ENCODE measurements at places on chromosomes 1 and 21.

DNA sequence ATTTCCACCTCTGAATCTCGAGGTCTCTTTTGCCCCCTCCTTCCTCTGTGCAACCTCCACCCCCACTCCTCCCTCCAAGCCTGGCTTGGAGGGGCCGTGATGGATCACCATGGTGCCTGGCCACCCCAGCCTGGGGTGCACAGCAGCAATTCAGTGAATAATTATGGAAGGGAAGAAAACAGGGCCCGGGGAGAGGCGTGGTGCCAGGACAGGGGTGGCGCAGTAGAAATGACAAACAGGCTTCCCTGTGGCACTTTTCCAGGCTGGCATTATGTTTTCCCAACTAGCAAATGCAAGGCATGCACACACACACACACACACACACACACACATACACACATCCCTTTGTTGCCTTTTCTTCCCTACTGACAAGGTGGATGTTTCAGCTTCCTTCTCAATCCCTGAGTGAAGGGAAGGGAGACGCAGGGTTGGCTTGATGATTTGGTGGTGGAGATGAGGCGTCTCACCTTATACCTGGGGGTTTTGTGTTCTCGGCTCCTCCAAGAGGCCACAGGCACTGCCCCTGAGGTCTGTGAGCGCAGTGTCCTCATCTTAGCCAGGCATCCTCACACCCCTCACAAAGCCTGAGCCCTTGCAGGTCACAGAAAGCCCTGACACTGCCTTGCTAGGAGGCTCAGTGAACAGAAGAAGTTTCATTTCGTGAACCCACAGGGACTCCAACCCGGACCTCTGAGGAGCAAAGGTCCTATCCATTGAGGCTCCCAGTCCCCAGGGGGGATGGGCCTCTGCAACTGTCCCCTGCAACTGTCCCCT is 215.8 kb downstream of the MATN1 start:
- DNase-seq = no peak

- no peak for DNase-seq
These were observed 16.7 kb upstream of the SERBP1 start for GRCh38 chr1:67446893-67447292.

DNA sequence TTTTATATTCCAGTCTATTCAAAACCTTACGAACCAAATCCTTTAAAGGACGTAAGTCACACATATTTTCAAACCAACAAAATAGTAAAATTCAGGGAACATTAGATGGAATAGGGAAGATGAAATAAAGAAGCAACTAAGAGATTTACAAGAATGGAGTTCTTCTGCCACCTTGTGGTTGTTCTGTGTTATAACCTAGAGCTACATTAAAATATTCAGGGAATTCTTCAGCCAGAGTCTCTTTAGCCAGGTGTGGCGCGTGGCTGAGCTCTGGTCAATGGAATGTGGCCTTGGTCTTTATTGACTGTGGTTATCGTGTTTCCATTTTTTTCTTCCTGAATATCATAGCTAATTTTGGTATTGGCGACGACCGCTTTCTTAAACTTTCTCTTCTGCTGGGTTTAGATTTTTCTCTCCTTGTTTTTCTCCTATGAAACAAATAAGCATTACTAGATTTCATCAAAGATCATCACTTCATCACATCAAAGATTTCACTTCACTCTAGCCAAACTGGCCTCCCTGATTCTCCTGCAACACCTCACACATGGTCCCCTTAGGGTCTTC is 221.3 kb downstream of the MRPL39 start:
- peak; percentile 17 for DNase-seq

DNA sequence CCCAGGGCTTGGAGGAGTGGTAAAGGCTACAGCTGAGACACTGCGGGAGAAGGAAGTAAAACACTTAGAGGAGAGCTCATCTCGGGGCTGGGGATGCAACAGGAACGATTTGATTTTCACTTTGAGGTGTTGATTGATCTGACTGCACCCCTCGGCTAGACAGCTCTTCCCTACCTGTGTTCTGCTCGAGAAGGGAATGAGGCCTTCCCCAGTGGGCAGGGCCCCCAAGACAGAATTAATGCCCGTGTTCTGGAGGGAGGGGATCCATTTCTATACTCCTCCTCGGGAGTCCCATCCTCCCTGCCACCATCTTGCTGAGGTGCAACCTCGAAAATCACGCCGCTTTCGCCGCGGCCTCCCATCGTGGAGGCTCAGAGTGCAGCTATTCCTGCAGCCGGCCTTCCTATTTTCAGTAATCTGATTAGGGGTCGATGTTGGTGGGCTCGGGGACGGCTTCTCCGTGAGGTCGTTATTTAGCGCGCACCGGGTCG is 2.4 kb downstream of the ATP2B4 start:
- DNase-seq = no peak

DNA sequence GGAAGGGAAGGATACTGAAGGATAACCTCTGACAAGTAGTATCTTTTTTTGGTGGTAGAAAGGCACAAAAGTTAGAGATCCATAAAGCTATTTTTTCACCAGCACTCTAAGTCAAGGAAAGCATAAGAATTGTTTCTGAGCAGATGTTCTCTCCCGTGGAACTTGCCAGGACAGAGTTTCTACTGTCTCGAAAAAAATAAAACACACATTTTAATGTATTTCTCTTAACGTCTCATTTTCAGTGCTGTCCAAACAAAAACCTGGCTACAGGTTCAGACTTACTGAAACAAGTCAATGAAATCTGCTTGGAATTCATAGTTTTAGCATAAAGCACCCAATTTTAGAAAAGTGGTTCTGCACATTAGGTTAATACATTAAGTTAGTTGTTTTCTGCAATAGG is 338.3 kb downstream of the LTN1 start:
- DNase-seq = no peak

- DNase-seq = no peak
These were observed 25.5 kb downstream of the UCK2 start for GRCh38 chr1:165852871-165853270.

DNA sequence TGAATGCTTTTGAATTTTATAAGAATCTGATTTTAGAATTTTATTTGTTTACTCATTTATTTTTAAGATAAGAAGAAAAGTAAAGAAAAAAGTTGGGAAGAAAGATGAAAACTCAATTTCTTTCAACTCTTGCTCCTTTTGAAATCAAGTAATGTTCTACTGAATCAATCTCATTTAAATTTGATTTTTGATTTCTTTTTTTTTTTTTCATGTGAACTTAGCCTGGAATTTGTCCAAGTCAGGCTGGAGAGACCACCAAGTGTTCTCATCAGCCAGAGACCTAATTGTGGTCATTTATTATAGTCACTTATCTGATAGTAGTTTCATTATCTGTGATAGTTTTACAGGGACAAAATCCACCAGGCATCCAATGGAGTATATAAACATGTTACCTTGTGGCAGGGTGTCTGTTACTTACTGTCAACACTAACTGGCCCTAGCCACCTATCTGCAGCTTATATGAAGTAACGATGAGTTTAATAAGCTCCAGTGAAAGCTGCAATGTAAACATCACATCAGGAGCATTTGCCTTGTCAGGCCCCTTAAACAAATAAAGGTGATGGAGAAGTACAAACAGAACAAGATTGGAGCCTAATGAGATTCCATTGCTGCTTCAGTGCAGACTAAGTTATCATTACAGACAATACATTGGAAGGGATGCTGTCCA is 39.2 kb downstream of the HLX start:
- no peak for DNase-seq

DNA sequence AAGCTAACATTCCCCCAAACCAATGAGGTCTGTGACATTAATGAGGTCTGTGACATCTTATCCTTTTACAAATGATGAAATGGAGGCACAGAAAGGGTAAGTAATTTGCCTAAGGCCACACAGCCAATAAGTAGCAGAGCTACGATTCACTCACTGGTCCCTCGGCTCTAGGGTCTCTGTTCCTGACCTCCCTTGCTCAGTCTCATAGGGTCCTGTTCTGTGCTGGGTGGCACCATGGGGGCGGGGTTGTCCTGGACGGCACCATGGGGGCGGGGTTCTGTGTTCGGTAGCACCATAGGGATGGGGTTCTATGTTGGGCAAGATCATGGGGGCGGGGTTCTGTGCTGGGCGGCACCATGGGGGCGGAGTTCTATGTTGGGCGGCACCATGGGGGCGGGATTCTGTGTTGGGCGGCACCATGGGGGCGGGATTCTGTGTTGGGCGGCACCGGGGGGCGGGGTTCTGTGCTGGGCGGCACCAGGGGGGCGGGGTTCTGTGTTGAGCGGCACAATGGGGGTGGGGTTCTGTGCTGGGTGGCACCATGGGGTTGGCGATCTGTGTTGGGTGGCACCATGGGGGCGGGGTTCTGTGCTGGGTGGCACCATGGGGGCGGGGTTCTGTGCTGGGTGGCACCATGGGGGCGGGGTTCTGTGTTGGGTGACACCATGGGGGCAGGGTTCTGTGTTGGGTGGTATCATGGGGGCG is 55.6 kb downstream of the CLSTN1 start:
- DNase-seq = no peak

- no peak for DNase-seq
These were observed 323.0 kb downstream of the PLPP3 start for GRCh38 chr1:56256153-56257000.

DNA sequence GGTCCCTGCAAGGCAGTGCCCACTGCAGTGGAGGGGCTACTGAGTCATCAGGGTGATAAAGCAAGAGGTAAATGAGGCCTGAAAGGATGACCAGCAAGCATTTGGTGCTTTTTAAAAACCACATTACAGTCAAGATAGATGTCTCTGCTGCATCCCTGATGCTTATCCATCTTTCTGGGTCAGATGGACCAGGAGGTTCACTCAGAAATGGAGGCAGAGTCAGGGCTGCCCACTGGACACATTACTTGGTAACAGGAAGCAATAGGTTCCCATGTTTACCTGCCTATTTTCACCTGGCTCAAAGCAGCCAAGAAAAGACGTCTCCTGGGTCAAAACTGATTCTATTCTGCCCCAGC is 3.6 kb downstream of the SPATA46 start:
- no peak for DNase-seq

- DNase-seq = no peak
These were observed 1.9 kb downstream of the ZBTB7B start for GRCh38 chr1:155004352-155005075.

DNA sequence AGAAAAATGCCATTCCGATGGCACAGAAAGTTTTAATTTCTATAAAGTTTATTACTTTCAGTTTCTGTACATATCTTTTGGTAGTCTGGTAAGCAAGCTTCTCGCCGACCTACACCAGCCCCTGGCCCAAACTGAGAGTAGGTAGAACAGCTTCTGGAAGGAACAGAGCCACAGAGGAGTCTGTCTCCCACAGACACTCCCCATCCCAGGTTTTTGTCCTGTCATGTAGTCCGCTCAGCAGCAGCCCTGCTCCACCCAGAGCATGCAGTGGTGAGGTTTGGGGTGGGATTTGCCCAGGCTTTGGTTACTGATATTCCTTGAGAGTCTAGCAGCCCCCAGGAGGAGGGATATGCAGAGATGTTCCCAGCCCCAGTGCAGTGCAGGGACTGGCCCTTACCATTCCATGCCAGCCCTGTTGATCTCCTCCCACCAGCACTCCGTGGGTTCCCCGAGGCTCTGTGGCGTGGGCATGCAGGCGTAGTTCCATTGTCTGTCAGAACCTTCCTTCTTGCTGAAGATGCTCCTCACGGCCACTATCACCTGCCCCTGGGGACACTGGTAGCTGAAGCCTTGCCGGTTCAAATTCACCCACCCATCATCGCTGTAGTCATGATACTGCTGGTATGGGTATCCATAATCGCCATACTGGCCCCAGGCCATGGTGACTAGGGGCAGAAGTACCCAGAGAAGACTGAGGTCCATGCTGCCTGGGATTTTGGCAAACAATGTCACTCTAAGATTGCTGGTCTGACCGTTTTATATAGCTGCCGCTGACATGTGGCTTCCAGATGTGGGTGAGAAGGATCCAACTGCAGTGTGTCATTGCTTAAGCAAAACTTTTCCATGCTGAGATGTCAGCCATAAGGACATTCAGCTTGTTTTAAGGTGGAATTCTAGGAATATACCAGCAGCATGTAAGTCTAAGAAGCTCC is at the start of gene DPT:
TSS of gene DPT (minus strand) at position 734 of the 932 bp plus-strand sequence. CDS start at position 702, 32 bp downstream.
- DNase-seq = no peak

DNA sequence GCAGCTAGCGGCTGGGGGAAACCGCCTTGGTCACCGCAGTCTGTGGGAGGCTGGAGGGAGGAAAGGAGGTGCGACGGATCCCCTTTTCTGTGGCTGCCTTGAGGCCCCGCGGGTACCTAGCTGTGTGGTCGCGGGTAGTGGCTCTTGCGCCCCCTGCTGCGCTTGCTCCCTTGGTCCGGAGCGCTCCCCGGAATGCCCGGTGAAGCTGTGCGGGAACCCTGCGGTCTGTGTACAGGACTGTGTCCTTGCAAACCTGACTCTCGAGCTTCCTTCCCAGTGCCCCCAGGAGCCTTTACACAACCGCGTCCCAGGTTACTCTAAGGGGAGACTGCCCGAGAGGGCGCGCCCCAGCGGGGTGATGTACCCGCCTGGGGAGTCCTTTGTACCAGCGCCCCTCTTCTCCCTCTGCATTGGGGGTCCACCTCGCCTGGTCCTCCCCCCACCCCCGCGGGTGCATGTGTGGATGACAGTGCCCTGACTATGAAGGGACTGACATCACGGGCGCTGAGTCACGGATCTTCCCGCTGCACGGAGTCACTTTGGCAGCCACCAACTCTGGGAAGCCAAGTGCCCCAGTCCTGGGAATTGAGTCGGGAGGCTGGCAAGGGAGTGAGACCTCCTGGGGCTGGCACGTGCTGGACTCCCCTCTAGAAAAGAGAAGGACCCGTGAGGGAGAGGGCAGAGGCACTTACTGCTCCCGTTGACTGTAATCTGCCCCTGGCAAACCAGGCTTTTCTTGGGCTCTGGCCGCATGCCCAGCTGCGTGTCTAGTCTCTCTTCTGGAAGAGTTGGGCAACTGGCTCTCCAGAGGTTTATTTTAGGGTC is 816 bp downstream of the IL6R start:
- peak; percentile 81 for DNase-seq

DNA sequence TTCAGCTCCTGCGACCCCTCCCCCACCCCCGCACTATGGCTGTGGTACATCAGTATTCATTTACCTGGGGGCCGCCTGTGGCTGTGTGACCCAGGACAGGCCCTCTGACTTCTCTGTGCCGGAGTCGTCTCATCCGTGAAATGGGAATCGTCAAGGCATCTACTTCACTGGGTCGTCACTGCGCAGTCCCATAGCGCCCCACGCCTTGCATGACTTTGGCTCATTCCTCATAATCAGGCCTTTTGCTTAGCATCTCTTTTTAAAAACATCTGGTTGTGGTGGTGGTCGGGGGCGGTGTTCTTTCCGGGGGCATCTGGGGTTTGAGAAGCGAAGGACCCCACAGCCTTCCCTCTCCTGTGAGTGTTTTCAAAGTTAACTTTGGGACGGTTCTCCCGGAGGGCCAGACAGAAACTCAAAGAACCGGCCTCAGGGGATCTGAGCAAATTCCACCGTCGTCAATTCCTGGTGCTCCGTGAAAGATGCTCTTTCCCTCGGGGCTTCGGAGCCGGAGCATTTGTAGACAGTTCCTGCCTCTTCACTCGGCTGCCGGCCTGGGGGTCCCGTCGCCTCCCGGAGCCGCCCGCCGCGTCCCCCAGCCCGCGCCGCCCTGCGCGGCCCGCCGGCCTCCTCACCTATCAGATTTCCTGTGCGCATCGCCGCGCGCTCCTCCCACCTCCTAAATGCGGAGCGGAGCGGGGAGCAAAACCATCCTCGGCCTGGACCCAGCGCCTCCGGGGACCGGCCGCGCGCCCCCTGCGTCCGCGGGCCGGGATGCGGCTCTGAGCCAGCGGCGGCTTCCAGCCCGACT is at the start of gene B3GALT5:
TSS of gene B3GALT5 (plus strand) at position 708 of the 808 bp plus-strand sequence. CDS start 47,620 bp downstream, outside the sequence.
- DNase-seq = no peak

Data from hepatic stellate cell (primary cell).